Ascending aorta (tissue), 2 donors: ENCODE measurements at places on chromosomes 5 and 9.
A peak's percentile ranks its signal among the peaks of the same experiment; 100 is the strongest.

- no peak for DNase-seq
Observed at GRCh38 chr9:112338561-112338960, 5.1 kb upstream of the PTBP3 start.

GRCh38 chr5:151315998-151316597 is 12.5 kb upstream of the SLC36A3 start:
- peak; percentile 73 for DNase-seq

GRCh38 chr5:123051206-123051605 is 14.7 kb upstream of the PPIC start:
- no peak for DNase-seq

DNA sequence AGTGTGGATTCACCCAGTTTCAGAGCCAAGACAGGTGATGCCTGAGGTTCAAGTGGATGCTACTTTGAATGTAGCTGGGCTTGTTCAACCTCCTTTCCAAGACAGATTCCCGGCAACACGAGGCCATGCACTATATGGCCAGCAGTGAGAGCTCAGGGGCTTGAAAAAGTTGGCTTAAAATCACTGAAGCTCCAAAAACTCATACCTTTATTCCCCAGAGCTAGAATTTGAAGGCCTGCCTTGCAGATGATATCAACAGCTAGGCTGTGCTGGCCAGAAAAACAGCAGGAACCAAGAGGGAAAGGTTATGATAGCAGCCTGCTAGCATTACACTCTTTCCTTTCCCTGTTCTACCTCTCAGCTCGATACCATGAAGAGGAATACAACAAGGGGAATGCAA is 120.2 kb upstream of the DAB2 start:
- no peak for DNase-seq

DNA sequence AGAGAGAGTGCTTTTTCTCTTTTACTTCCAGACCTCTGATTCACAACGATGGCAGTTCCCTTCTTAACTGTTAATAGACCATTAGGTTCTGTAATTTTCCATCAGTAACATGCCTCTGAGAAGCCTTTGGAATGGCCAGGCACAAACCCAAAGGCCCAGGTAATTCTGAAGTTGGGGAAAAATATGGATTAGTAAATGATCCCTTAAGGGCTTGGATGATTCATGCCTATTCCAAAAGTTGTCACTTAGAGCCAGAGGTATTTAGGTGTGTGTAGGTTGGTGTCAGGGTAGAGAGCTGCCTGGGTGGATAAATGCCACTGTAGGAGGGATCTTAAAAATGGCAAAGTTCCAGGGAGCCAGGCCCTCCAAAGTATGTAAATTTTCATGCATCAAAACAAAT is 228.8 kb downstream of the PLK2 start:
- no peak for DNase-seq

DNA sequence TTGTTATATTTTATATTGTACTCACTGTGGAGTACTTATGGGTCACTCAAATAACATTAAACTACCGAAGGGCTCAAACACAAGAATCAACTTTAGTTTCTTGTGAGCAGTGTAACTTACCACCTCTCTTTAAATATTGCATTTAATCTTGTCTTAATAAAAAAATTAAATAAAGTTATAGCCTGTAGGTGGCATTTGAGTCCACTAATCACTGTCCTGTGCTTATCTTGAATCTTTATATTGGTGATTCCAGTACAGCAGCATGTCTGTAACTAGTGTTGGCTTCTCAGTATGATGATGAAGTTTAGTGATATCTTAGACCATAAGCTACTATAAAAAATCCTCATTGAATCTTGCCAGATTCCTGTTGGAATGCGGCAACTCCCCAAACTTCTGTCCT is 313.8 kb downstream of the FAM170A start:
- no peak for DNase-seq

DNA sequence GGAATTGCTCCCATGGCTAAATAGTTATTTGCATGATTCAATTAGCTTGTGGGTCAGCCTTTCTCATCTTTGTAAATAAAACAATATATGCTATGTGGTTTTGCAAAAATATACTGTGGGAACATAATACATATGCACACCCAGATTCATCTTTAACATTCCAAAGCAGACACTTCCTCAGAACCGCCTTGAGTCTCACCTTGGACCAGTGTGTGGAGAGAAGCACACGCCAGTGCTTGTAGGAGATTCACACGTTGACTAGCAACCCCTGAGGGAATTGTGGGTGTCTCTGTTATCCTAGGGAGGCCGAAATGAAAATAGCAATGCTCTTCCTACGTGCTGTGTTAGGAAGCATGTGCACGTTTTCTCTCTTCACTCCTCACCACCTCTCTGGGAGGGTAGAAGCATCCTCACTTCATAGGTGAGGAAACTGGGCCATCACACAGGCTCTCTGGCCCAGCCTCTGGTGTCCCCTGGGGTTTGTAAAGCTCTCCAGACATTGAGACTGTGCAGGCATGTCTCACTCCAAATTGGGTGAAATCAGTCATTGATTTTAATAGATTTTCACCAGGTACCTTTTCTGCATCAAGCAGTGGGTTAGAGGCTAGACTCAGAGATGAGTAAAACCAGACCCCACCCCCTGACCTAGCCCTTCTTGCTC is 221.7 kb downstream of the PBX3 start:
- DNase-seq, result no peak

DNA sequence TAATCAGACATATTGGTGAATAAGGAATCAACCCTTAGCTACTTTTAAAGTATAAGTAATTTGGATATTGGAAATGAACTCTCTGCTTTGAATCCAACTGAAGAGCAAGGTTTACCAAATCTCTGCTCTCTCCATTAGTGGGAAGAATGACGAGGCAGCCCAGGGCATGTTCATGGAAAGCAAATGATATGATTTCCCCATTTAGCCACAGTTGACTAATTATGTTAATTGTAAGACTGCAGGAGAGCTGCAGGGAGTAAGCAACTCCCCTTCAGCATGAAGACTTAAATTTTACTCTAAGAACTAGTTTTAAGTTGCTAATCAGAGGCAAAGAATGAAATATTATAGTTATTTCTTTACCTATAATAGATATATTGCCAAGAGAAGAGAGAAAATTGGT is 194.3 kb upstream of the CD180 start:
- no peak for DNase-seq

DNA sequence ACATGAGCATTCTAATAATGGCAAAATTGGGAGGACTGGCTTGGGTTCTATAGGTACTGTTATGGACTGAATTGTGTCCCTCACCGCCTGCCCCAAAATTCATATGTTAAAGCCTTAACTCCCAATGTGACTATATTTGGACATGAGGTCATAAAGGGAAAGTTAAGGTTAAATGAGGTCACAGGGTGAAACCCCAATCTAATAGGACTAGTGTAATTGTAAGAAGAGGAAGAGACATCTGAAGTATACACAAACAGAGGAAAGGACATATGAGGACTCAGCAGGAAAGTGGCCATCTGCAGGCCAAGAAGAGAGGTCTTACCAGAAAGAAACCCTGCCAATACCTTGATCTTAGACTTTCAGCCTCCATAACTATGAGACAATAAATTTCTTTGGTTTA is 23.1 kb downstream of the RNF180 start:
- DNase-seq, result no peak

- peak; percentile 35 for DNase-seq
Observed at GRCh38 chr5:134133188-134133994, 18.9 kb downstream of the TCF7 start.

GRCh38 chr5:68279984-68280383 is 64.4 kb downstream of the PIK3R1 start:
- no peak for DNase-seq

DNA sequence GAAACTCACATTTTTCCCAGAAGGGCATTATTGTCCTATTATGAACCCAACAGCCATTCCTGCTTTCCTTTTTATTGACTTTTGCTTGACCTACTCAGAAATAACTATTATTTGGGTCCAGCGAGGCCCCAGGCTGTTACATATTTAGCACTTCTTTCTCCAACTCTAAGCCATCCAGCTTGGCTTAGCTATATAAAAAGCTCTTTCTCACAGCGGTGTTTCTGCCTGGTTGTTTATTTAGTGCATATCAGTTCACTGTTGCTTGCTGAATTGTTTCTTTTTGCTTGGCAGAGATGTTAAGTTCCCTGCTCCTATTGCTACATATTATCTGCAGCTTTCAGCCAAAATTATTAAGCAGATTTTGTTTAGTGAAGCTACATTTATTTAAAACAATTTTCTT is 1156.8 kb upstream of the SEMA6A start:
- no peak for DNase-seq

- DNase-seq, result no peak
Observed at GRCh38 chr9:116812231-116813030, 125.3 kb downstream of the TRIM32 start.

DNA sequence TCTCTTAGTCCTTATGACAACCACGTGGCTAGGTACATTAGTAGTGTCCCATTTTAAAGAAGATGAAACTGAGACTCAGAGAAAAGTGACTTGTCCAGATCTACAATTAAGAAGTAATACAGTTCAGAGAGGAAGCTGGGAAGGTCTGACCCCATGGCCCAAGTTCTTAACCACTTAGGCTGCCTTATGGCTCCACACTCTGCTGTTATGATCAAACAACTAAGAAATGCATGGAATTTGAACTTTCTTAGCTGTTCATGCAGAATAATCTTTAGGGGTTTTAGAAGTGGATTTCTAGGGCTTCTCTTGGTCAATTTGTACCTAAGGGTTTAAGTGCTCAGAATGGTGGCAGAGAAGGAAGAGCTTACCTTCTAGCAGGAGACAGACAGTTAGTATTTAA is 128.0 kb upstream of the MSX2 start:
- no peak for DNase-seq

- DNase-seq, result no peak
Observed at GRCh38 chr9:129340427-129341170, 162.5 kb upstream of the IER5L start.

DNA sequence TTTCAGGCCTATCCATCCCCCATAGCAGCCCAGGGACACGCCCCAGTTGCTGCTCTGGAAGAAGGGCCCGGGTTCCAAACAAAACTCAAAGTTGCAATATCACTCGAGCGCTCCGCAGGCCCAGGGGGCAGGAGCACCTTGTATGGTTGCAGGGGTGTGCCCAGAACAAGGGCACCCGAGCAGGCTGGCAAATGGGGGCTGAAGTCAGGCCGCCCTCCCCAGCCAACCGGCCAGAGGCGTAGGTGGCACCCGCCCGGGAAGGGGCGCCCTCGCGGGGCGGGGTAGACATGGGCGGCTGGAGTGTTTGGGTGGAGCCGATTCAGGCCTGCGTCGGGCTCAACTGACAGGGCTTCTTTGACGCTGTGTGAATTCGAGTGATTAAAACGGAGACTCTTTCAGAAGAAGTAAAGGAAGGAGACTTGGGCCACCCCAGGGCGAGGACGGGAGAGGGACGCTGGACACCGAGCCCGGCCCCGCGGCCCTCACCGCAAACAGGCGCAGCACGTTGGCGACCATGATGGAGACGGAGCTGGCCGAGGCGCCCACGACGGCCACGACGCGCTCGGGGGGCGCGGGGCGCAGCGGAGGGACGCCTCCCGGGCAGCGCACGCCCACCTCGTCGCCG is 1.1 kb downstream of the GRM6 start:
- no peak for DNase-seq

DNA sequence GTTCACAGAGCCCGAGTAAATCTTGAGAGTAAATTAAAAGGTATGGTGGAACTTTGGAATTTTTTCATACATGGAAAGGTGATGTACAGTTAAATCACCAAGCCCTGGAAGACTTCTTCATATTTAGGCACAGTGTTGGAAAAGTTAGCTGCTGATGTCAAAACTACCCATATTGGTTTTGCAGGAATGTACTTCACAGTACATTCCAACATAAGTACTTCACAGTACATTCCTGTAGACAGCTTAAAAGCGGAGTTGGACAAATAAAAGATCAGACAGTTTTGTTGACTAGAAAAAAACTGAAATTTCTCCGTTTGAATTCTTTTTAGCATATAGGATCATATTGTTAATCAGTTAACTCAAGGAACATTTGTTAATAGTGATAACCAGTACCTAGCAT is 1.8 kb downstream of the RANBP17 start:
- no peak for DNase-seq

DNA sequence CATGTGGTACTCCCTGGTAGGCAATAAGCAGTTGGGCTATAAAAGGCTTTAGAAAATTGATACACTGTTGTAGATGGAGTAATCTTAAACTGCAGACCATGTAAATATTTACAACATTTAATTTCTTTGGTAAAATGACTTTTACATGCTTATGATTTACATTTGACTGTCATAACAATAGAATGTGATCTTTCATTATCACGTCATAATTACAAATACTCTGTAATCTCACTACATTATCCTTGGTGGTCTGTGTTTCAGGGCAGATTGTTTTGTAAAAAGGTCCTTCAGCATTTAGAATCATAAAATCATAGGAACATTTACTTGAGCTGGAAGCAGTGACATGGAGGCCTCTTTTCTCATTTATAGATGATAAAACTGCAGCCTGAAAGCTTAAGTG is 73.3 kb upstream of the PRRC1 start:
- DNase-seq, result no peak

DNA sequence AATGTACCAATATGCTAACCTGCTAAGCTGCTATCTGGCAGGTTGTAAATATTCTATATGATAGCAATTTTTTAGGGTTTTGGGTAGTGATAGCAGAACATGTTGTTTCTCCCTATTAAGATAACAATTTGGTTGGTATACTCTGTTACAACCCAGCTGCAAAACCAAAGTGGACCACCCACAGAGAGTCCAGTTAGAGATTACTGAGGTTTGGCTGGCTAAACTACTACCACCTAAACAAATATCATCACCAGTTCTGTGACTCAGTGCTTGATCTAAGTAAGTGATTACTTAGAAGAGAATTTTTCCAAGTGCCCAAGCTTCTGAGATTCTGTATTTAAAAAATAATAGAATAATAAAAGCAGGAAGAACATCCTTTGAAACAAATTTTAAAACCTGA is 72.3 kb downstream of the XRCC4 start:
- DNase-seq, result no peak

GRCh38 chr5:171295801-171296200 is 13.2 kb upstream of the TLX3 start:
- DNase-seq, result no peak

- no peak for DNase-seq
Observed at GRCh38 chr5:124515497-124516245, 230.8 kb downstream of the ZNF608 start.

DNA sequence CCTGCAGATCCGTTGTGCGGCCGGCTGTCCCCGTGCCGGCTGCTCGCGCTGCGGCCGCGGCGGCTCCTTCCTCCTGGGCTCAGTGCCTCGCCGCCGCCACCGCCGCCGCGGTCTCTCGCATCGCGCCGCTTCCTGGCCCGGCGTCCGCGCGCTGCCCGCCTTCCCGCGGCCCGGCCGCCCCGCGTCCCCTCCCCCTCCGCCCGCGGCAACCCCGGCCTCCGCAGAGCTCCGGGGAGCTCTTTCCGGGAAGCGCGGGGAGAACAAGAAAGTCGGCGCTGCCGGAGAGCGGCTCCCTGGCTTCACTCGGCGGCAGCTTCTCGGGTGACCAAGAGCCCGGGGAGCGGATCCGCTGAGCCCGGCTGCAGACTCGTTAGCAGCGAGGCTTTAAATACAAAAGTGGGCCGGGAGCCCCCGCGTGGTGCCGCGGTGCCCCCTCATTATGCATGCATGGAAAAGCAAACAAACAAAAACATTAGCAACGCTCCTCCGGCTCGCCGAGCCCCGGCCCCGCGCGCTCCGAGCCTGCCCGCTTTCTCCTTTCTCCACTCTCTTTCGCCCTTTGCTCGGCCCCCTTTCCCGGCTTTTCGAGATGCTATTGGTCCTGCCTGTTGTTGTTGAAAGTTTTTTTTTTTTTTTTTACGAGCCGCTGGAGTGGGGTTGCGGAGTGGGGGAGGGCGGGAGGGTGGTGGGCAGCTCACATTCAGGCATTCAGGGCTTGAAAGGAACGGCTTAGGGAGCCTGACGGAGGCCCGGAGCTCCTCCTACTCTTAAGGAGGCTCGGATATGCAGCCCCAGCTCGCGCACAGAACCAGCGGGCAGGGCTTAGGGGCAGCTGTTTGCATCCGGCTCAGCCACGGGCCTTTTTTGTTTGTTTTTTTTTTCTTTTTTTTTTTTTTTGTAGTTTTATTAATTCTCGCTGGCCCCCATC is at the start of gene GAS1:
Gene GAS1 (minus strand): TSS at position 361 of the 928 bp plus-strand sequence. CDS start 727 bp downstream, outside the sequence.
- peak; percentile 69 for DNase-seq
